ENCODE measurements at places on chromosomes 11 and 22.

- DNase-seq: no peak
These were observed 5.5 kb upstream of the AGBL2 start for GRCh38 chr11:47720651-47721050.

GRCh38 chr22:30436196-30436595 lies 10.6 kb downstream of the MTFP1 start:
- no peak for DNase-seq

DNA sequence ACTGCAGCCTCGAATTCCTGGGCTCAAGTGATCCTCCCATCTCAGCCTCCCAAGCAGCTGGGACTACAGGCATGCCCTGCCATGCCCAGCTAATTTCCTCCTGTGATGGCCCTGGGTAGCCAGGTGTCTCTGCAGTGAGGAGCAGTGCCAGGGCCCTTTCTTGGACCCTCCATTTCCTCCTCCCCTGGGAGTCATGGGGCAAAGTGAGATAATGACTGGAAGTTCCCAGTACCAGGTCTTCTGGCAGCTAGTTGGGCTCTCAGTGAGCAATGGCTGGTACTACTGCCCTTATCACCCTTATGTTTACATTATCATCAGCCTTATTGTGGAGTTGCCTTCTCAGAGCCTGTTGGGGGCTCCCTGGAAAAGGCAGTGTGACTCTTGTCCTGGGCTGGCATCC lies 17.6 kb downstream of the DAGLA start:
- no peak for DNase-seq

GRCh38 chr11:107683807-107684206 lies 28.0 kb downstream of the SLN start:
- DNase-seq: no peak

- DNase-seq: no peak
These were observed 588.3 kb upstream of the ANO5 start for GRCh38 chr11:21604564-21604963.

GRCh38 chr22:38798496-38798895 lies 4.6 kb upstream of the DNAL4 start:
- DNase-seq: no peak

DNA sequence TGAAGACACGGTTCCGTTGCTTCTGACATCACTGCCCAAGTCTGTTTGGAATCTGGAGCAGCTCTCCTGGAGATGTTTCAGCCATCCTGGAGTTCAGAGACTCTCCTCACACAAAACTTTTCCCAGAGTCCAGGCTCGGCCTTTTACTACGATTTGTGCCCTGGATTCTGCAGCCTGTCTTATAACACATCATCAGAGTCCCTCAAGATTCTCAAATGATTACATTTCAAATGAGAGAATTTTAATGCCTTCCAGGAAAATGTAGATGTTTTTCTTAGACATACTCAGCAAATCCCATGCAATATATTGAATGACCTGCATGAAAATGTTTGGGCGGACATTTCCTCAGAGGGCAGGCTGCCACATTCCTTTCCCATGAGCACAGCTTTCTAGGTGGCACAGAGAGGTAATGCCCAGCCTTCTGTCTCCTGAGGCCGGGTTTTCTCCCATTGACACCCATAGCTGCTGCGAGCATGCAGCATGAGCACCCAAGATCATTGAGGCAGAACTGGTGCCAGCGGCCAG lies 129.1 kb downstream of the SNX19 start:
- DNase-seq: no peak

DNA sequence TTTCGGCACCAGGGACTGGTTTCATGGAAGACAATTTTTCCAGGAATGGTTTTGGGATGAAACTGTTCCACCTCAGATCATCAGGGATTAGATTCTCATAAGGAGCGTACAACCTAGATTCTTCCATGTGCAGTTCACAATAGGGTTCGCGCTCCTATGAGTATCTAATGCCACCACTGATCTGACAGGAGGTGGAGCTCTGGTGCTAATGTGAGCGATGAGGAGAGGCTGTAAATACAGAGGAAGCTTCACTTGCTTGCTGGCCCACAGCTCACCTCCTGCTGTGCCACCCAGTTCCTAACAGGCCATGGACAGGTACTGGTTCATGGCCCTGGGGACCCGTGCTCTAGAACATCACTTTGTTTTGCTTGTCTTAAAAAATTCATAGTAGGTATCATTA lies 41.8 kb upstream of the AMPD3 start:
- DNase-seq: no peak

DNA sequence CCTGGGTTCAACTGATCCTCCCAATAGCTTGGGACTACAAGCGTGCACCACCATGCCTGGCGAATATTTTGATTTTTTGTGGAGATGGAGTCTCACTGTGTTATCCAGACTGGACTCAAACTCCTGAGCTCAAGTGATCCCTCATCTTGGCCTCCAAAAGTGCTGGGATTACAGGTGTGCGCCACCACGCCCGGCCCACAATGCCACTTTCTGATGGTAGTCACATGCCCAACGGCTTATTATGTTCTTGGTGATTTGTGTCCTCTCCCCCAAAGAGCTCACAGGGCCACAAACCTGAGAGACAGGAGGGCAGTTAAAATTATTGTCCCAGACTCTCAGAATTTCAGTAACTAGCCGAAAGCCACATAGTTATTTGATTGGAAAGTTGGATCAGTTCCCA lies 9.6 kb downstream of the GRIK4 start:
- no peak for DNase-seq

DNA sequence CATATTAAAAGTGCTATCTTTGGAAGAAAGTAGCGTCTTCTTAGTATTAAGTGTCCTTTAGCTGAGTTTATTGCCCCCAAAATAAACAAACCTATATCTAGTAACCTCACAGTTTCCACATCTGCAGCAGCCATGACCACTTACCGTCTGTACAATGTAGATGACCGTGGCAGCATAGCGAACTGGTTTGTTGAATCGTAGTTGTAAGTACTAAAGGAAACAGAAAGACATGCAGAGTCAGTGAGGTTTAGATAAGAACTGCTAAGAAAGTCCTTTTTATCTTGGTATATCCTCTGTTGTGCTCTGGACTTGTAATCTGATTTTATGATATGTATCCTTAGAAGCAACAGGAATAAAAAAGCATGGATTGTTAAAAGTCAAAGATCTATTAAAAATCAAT lies 9.4 kb downstream of the SLC5A12 start:
- no peak for DNase-seq

DNA sequence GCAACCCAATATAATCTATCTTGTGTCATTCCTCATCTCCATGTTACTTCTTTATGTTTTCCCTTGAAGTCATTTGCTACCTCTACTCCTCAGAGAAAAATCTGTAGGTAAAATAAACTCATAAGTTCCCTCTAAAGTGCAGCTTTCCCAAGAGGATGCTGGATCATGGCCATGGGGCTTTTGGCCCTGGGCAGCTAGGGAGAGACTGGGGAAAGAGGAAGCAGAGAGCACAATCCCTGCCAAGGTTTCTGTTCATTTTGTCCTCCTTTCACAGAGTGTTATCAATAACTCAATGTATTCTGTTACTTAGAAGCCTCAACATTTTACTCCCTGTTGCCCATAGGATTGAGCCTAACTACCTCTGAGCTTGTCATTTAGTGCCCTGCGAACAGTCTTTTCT lies 9.0 kb downstream of the RNF121 start:
- no peak for DNase-seq

All from activated CD4-positive, alpha-beta T cell treated with anti-CD3 and anti-CD28 coated beads for 1 hour (primary cell).